CD4-positive, alpha-beta T cell treated with Interleukin-6 at 100 ng/mL for 8 hours (primary cell): ENCODE measurements at places on chromosomes 6 and 20.

DNA sequence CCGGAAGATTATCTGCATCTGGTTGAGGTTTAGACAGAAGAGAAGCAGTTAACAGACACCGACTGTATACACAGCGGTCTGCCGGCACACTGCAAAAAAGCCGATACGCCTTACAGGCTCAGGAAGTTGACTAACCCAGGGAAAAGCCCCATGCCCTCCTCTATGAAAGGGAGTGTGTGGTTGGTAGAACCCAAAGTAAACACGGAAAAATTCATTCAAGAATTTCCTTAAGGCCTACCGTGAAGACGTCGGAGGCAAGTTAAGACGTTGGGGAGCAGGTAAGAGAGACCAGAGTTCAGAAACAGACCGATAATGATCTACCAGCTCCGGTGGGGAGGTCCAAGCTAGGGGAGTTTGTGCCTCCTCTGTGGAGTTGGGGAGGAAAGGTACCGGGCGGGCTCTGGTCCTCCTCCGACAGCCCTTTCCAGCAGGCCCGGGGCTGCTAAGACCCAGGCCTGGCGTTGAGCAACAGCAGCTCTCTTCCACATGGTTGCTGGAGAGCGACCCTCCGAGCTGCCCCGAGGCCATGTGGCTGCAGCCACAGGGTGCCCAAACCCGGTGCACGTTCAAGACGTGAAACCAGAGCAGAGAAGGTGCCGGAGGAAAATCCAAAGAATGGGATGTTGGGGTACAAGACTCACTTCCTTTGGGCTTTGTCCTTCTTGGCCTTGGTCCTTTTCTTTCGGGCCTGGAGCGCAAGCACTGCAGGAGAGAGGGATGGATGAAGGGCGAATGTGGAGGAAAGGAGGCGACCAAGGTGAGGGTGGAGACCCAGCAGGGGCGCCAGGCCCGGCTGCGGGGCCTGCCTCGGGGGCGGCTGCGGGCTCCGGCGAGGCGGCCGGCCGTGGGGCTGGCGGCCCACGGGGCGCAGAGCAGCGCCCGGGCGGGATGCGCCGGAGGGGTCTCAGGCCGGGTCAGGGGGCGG is 809 bp downstream of the SRPK1 start:
- peak; percentile 53 for DNase-seq

DNA sequence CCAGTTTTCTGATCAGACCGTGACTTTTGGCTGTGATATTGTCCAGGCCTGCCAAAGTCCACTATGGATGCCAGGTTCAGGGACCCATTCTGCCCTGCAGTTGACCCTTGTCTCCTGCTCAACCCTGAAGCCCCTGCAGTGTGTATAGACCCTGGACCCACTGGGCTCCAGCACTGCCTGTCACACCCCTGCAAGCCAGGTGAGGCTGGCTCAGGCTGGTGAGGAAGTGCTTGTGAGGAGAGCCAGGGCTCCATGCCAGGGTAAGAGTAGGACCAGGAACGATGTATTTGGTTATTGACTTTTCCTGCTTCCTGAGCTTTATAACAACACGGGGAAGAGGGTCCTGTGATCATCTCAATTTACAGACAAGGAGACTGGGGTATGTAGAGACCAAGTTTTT is 19.1 kb upstream of the CD93 start:
- DNase-seq = no peak

- DNase-seq = peak; percentile 70
Observed at GRCh38 chr6:11727998-11728961, 50.3 kb downstream of the ADTRP start.

DNA sequence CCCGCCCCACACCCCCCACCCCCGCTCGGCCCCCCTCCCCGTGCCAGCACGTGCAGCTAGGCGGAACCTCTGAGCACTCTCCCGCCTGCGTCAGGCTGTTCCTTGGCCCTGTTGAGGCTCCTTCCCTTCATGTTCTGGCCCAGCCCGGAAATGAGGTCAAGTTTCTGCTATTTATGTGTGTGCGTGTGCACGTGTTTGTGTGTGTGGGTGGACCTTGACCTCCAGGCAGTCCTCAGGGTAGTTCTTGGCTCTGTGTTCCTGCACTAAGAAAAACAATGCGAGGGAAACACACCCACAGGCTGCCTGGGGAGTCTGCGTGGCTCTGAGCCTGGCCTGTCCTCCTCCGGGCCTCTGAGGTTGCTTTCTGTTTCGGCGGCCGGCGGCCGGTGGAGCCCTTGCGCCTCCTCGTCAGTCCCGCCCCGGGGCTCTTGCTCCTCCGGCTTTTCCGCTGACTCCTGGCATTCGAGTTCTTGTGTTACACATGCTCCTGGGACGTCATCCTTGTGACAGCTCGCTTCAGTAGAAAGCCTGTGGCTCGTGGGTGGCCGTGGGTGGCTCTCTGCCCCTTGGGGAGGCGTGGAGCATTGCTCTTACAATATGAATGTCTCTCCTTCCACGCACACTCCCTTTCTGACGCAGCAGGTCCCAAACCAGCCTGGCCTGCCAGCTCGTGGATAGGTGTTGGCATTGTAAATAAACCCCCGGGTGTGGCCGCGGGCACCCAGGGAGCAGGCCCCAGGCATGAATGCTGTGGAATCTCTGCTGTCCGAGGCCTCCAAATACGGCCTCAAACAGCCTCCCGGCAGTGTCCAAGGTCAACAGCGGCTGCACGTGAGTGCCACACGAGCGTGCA is 10.0 kb downstream of the SLCO4A1 start:
- DNase-seq = peak; percentile 76

DNA sequence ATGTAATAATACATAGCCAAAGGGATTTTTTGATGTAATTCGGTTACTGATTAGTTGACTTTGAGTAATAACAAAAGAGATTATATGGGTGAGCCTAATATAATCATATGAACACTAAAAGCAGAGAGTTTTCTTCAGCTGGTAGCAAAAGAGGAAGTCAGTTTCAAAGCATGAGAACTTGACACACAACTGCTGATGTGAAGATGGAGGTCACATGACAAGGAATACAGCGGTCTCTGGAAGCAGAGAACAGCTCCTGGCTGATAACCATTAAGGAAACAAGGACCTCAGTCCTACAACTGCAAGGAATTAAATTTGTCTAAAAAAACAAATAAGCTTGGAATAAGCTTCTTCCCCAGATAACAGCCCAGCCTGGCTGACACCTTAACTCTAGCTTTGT is 154.5 kb upstream of the PRND start:
- DNase-seq = no peak

GRCh38 chr20:36092398-36093024 is 62.0 kb upstream of the EPB41L1 start:
- DNase-seq = no peak
